ENCODE measurements at places on chromosomes 6 and 20. TPM values are rescaled to one million over a fixed set of nuclear protein-coding genes. Genes with fewer than 3 reads are reported as not detected.
A peak's percentile ranks its signal among the peaks of the same experiment; 100 is the strongest.

The CASS4 gene
- total RNA-seq = 1.6 TPM

The CDK19 gene
- total RNA-seq = 17.9 TPM

GRCh38 chr6:98458708-98459107, 375.7 kb upstream of the POU3F2 start:
- no peaks in the 10 kb centered on the region for H3K36me3 ChIP-seq
- H3K27ac ChIP-seq = no peak overlapping the region
- no peak overlapping the region for H3K4me3 ChIP-seq
- no peak for DNase-seq

The PSORS1C2 gene
- not detected for total RNA-seq

- no peaks in the 10 kb centered on the region for H3K27me3 ChIP-seq
- no peak overlapping the region for H3K4me3 ChIP-seq
- DNase-seq = no peak
- H3K27ac ChIP-seq = no peak overlapping the region
- H3K36me3 ChIP-seq = no peaks in the 10 kb centered on the region
Observed at GRCh38 chr6:134400941-134401340, 83.0 kb upstream of the SGK1 start.

DNA sequence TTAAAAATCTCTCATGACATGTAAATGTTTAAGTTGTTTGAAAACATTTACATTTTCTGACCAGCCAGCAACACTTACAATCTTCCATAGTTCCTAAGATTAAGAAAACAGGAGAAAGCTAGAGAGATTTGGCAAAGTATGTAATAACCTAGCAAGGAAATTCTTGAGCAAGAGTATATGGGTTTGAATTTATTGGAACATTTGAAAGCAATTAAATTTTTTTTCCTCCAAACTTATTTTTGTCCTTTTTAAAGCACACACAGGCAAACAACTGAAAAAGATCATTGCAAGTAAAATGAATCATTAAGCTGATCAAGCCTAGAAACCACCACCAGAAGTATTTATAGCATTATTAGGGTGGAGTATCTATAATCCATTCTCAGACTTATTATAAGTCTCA, 20.1 kb upstream of the ZNF217 start:
- no peaks in the 10 kb centered on the region for H3K4me1 ChIP-seq
- H3K36me3 ChIP-seq = no peaks in the 10 kb centered on the region
- H3K27ac ChIP-seq = no peak overlapping the region
- H3K4me3 ChIP-seq = no peak overlapping the region
- DNase-seq = no peak
- no peaks in the 10 kb centered on the region for H3K27me3 ChIP-seq

The KHDC1 gene
- total RNA-seq = 2.1 TPM

DNA sequence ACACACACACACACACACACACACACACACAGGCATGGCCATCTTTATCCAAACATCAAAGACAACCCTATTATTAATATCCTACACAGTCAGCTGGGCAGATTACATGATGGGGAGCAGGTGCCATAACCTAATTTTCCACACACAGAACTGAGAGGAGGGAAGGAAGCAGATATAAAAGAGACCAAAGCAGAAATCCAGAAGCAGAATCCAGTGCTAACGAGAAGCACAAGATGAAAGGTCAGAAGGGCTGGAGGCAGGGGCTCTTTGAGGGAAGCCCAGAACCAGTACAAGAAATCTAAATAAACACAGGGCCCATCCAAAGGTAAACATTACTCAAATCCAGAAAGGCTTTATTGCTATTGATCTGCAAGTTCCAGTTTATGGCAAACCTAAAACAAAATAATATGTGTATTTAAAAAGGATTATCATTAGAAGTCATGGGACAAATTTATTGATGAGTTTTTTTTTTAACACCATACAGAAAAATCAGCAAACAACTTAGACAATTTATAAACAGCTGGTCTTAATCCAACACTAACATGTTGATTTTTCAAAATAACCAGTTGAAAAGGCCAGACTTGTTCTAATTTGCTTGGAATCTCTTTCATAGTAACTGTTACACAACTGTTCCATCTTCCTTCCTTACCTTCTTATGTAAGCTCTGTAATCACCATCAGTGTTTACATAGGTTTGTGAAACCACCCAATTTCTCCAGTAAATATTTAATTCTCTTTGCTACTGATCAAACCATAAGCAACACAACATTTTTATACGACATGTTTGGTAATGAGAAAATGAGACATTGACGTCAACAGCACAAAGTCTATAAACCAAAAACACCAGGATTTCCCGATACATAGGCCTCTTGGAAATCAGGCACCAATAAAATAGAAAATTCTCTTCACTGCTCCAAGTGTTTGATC, 34.2 kb downstream of the SLC23A2 start:
- H3K4me1 ChIP-seq = peaks cover 7% of the 10 kb centered on the region
- peak overlapping the region; percentile 14 for H3K27ac ChIP-seq
- DNase-seq = no peak

DNA sequence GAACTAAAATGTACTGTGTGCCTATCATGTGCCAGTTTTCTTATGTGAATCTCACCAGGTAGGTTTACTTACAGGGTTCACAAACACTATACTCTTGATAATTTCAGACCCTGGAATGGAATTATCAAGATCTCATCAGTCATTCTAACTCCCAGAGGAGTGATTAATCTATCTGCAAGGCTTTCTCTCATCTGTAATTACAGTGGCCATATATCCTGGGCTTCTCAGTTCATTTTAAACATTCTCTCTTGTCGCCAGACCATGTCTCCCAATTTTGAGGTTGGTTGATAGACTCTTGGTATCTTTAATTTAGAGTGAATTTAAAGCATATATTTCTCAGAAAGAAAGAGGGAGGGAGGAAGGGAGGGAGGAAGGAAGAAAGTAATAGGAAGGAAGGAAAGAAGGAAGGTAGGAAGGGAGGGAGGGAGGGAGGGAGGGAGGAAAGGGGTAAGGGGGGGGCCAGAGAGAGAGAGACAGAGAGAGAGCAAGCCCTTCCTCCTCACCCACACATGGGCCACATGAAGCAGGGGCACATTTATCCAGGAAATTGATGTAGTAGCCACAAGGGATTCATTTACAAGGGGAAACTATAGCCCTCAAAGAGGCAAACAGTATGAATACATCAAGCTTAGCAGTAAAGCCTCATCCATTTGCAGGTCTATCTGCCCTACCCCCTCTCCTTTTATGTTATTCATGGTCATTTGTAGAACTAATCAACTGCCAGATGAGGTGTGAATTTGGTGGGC, 25.8 kb upstream of the NRSN1 start:
- DNase-seq = no peak
- H3K36me3 ChIP-seq = no peaks in the 10 kb centered on the region
- no peak overlapping the region for H3K4me3 ChIP-seq
- no peaks in the 10 kb centered on the region for H3K27me3 ChIP-seq
- H3K27ac ChIP-seq = no peak overlapping the region

The PRPF6 gene
- total RNA-seq = 74.6 TPM

DNA sequence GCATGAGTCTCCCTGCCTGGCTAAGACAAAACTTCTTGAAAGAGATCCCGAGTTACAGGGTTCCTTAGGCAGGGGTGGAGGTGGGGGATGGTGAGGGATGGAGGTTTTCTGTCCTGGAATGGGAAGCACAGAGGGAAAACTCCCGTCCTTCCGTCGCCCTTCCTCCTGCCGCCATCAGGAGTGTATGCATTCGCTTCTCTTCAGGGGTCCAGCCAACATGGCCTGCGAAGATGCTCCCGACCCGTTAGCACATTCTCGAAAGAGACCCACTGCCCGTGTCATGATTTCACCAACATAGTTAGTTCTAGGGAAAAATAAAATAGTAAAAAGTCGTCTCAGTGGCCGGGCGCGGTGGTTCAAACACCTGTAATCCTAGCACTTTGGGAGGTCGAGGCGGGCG, 37.1 kb downstream of the KIF25 start:
- no peaks in the 10 kb centered on the region for H3K27me3 ChIP-seq
- no peak for DNase-seq
- H3K4me3 ChIP-seq = no peak overlapping the region
- H3K36me3 ChIP-seq = no peaks in the 10 kb centered on the region
- no peaks in the 10 kb centered on the region for H3K4me1 ChIP-seq

The LY86 gene
- total RNA-seq = 1.2 TPM
